RWPE1 (cell line): ENCODE measurements at places on chromosomes 1 and 21.

DNA sequence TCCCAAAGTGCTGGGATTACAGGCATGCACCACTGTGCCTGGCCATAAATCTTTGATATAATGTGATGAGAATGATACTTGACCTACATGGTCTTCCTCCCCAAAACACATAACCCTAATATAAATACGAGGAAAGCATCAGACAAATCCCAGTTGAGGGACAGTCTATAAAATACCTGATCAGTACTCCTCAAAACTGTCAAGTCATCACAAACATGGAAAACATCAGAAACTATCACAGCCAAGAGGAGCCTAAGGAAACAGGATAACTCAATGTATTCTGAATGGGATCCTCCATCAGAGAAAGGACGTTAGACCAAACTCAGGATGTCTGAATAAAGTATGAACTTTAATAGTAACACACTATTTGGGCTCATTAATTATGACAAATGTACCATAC is 172.4 kb downstream of the NTPCR start:
- DNase-seq = no peak

DNA sequence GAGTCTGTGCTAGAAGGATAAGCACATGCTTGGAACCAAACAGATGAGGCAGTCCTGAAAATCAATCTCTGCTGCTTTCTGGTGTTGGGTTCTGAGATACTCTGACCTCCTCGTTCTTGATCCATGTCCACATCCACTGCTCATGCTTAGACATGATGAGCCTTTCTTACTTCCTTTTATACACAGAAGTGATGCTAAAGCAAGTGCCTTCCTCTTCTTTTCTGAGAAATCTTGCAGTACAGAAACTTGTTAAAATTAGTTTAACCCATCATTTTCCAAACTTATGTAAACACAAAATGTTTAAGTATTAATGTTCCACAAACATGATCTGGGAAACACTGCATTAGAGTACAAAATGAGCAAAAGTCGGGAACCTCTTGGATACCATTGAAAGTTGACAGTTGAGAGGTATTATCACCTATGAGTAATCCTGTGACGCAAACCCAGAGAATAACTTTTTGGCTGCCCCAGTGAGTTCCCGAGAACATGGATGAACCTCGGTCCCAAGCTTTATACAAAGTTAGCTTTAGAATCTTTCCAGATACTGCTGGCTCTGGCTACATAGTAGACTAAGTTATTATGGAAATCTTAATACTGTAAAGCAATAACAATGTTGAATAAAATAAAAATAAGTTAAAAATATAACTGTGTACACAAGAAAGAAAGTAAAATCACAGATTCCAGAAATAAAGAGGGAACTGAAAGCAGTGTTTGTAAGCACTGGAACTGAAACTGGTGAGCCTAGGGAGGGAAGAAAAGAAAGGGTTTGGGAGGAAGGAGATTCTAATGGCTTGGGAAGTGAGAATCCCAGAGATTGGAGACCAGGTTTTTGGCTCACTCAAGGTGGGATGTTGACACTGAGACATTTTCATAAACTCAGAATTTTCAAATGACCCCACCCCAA is 429.3 kb upstream of the RUNX1 start:
- no peak for DNase-seq

- peak; percentile 74 for DNase-seq
Measured at GRCh38 chr1:178609015-178609414, 96.1 kb downstream of the TEX35 start.

DNA sequence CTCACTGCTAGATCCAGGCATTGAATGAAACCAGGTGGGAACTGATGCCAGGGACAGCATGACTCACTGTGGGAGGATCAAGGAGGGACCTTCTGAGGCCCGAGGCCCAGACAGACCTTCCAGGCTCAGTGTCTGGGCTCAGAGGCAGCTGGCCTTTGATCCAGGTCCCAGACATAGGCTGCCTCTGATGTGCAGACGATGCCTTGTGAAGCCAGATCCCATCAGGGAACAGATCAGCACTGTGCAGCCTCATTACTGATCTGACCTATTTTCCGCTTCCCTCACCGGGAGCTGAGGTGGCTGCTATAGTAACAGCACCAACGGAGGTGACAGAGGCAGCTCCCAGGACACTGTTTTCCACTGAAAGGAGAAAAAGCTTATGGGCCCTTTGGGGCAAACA is 399.5 kb downstream of the MATN1 start:
- DNase-seq = no peak

DNA sequence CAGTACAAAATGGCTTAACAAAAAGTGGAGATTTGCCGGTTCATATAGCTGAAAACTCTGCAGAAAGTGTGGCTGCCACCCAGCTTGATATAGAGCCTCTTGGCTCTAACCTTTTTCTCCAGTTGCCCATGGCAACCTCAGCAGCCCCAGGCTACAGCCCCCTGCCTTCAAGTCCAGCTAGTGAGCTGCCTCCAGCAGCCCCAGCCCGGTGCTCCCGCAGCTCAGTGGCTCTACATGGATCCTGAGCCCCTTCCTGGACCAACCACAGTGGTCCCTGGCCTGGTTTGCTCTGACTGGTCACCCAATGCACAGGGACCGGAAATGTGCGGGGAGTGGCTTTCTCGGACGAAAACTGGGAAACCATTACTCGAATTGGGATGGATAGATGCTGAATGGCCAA is 13.3 kb upstream of the ATF3 start:
- no peak for DNase-seq

DNA sequence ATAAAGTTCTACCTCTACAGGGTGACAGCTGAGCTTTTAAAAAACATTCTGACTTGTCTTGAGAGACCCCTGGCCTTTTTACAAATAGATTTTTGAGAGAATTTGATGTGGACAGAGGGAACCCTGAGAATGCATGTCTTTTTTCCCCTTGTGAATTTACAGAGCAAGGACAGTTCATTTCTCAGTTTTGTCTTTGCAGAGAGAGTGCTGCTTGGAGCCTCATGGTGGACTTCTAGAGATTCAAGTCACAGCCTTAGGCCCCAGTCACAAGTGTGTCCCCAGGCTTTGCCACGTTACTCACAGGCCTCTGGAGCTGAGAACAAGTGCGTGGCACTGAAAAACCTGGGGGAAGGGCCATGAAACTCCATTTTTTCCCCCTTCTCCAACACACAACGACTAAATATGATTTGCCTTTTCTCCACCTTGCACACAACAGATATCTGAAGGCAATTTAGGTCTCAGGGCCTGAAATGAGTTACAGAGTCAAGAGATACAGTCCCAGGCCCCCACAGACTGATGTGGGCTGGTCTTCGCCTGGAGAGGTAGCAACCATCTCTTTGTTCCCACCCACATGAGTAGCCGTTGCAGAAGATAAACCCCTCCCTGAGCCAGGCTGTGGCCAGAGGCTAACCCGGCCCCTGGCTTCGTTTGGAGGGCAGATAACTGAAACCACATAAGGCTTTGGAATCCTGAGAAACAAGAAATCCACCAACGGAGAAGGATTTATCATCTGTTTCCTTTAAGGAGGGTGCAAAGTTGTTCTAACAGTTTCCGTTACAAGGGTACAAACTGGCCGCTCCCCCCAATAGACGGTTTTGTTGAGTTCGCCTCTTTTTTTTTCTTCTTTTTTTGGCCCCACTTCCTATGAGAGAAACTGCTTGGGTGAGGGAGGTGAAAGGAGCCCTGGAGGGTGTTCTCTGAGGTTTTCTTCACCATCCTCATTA is 1.0 kb upstream of the PIGV start:
- no peak for DNase-seq

DNA sequence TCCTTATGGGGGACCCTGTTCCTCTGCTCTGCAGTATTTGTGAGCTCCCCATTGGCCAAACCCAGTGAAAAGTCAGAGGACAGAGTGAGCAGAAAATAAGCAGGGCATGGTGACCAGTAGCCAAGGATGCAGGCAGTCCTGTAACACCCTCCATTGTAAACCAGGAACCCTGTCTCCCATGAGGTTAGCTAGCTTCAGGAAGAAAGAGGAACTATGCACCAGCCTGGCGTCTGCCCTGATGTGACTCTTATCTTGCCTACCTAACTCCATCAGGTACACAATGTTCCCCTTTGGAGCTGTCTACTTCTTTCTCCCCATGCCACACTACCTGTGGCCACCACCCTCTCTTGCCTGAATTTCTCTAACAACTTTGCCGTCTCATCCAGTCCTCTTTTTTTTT is 119.2 kb downstream of the LRIG2 start:
- DNase-seq = no peak

DNA sequence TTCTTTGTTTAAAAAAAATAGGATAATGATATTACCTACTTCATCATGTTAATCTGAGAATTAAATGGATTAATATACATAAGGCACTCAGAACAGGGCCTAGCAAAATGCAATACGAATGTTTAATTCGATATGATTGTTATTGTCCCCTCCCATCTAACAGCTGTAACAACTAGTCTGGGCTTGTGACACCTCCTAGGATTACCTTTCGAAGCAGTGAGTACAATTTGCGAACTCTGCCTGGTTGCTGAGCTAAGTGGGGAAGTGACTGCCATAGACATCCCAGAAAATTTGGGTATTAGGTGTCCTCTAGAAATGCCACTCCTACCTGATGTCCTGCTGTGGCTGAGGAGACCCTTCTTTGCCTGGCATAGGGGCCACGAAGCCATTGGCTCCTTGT is 3.0 kb downstream of the RASSF5 start:
- DNase-seq = no peak

DNA sequence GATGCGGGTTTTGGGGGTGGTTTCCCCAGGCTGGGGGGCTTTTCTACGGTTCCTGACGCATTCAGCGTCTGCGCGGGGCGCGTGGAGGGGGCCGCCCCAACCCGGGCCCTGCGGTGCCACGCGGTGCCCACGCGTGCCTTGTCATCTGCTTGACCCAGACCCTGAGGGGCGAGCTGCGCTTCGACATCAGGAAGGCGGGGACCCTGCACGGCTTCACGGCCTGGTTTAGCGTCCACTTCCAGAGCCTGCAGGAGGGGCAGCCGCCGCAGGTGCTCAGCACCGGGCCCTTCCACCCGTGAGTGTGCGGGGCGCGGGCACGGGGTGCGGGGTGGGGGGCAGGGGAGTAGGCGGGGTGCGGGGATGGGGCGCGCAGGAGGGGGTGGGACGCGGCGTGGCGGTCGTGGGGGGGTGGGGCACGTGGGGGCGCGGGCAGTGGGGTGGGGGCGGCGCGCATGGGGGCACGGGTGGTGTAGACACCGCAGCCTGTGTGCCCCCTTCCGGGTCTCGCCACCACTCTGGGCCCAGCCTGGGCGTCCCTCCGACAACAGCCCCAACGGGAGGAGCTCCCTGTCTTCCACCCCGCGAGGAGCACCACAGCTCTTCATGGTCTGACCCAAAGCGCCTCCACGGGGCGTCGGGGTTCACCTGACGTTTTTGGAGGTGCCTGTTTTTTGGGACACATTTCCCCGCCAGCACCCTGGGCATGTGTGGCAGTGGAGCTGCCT is 26.3 kb downstream of the PRMT2 start:
- DNase-seq = no peak

GRCh38 chr1:184954232-184954995 is 19.9 kb downstream of the NIBAN1 start:
- peak; percentile 58 for DNase-seq

- peak; percentile 94 for DNase-seq
Measured at GRCh38 chr1:36134505-36135329, 9.7 kb upstream of the COL8A2 start.

GRCh38 chr1:198939286-198939685 is 300.4 kb downstream of the PTPRC start:
- no peak for DNase-seq

DNA sequence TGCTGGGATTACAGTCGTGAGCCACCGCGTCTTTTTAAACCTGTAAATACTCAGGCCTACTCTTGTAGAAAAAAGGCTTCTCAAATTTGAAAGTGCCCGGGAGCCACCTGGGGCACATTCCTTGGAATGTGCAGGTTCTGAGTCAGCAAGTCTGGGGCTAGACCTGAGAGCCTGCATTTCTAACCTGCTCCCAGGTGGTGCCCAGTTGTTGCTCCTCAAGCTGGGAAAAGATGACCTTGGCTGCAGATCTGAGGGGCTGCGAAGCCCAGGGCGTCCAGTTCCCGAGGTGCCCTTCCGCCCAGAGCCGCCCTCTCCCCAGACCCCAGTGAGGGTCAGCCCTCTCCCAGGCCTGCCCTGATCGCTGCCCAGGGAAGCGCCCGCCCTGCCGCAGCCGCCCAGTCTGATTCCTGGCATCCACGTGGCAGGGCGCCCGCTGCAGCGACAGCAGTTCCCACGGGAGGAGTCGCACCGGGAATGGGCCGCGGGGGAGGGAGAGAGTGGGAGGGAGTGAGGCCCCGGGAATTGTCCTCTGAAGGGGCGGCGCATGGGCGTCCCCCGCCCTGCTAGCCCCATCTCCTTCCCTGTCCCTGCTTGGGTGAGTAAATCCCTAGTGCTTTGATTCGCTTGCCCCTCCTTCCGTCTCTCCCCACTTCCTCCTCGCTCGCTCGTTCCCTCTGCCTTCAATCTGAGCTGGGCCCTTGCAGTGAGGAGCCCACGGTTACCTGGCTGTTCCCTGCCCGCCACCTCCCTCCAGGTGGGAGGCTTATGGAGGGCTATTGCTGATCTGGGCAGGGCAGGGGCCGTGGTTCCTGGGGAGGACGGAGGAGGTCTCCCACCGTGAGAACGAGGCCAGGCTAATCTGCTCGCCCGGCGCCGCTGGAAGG is 18.8 kb upstream of the TENT5B start:
- peak; percentile 89 for DNase-seq

DNA sequence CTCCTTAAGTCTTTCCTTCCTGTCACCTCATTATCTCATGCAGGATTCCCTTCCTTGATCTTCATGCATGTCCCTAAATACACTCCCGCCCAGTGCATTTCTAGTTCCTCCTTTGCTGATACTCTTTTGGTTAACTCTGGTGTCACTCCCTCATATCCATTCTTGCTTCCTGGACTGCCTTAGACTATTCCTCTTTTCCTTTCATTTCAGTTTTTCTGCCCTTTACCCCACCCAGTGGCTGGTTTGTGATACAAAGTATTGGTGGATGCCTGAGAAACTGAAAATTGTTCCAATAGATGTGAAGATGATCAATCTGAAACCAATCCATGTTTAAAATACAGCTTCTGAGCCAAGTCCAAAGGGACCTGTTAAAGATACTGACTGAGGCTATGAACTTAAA is 553.8 kb upstream of the CAMK1G start:
- DNase-seq = no peak

- no peak for DNase-seq
Measured at GRCh38 chr1:106749491-106749890, 307.0 kb upstream of the PRMT6 start.

DNA sequence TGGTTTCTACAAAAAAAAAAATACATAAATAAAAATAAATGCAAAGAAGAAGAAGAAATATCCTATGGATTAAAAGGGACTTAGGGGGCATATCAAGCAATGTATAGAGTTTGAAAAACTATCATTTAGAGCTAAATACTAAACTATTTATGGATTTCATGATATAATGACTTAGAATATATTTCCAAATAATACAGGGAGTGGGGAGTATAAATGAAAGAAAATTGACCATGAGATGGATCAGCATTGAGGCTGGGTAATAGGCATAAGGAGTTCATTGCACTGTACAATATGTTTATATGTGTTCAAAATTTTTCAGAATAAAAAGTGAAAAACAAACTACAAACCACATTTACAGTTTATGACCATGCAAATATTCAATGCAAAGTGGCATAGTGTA is 18.8 kb downstream of the NHLH2 start:
- DNase-seq = no peak

DNA sequence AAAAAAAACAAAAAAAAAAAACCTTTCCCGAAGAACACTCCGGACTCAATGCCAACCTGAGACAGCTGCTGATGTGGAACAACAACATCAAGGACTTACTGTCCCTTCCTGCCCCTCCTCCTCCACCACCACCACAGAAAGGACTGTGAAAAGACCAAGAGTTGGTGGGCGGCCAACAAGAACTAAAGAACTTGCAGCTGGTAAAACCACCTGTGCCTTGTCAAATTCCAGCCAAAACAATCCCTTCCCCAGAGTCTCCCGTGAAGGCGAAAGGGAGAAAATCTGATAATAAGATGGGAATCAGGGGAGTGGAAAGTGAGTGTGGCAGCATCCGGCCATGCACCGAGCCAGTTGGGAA is 88.9 kb downstream of the PROX1 start:
- DNase-seq = no peak
